ENCODE measurements at places on chromosomes 13 and 19.

DNA sequence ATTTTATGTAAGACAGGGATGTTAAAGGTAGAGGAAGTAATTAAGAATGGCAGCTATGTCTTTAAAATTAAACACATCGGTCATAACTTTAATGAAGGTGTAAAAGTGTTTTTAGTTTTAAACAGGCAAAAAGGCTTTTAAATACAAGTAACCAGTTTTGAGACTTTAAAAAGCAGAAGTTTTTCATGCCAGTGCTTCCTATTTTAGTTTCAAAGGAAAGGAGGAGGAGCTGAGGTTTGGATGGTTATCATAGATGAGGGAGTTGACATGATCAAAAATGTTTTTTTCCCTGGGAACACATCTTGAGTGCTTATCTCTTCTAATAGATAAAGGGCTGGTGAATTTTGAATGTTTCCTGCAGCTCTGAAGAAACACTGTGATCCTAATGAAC, 42.9 kb downstream of the LRCH1 start:
- no peak for DNase-seq

GRCh38 chr13:19766591-19766990, 16.2 kb downstream of the PSPC1 start:
- no peak for DNase-seq

- no peak for DNase-seq
These were observed 17.0 kb downstream of the CATSPERG start for GRCh38 chr19:38352611-38353010.

DNA sequence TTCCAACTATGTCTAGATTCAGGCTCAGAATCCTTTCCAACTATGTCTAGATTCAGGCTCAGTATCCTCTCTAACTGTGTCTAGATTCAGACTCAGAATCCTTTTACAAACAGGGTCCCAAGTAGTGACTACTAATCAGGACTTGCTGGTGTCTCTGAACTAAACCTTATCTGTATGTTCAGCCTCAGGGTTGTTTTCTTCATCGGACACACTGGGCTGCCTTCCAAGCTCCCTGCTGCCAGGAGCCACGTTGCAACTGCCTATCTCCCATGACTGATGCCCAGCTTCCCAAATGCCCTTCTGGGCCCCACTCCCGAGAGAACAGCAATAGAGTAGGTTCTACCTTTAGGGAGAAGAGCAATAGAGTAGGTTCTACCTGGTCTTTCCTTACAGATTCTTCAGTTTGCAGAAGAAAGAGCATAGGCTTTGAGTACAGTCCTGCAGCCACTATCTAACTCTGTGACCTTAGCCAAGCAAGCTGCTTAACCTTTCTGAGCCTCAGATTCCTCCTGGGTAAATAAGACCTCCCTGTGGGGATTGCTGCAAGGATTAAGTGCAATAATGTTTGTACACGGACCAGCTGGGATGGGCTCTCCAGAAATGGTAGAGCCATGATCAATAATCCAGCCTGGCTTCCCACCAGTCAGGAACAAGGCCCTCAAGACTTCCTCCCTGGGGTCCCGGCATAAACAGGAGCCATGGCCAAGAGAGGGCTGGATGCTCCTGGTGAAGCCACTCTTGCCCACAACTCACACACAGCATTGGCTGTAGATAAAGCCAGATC, 61.5 kb downstream of the ZIC5 start:
- no peak for DNase-seq

- no peak for DNase-seq
These were observed 27.5 kb downstream of the CERS1 start for GRCh38 chr19:18868380-18869022.

GRCh38 chr13:46297361-46297811, 85.7 kb downstream of the LRRC63 start:
- DNase-seq, result peak; percentile 37

DNA sequence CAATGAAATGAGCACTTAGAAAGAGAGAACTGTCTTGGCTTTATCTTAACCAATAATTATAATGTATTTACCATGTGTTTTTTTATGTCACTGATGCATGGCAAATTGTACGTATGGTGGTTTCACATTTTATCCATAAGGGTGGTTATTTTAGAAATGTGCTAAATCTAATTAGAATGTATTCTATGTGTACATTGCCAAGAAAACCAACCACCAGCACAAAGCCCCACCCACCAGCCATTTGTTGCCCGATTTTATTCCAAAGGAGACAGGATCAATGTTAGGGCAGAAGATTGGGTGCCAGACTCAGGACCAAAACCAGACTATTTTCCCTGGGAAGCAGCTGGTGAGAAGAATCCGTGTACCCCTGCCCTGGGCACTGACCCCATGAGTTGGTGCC, 63.0 kb upstream of the SOX1 start:
- DNase-seq, result no peak

DNA sequence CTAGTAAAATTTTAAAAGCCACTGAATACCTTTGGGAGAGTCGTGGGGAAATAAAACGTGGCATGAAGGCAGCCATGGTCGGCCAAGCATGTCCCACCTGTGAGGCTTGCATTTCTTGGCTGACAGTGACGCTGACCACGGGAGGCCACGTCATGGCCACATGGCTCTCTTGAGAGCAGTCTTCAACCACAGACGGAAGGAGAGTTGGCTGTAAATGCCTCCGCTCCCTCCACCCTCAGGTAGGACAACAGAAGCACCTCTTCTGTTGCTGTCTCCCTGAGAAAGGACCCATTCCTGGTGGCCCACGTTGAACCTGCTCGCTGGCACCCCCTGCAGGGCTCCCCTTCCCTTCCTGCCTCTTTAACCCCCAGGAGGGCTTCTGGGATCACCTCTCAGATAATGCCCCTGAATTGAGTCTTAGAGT, 10.6 kb upstream of the LRRC25 start:
- no peak for DNase-seq

DNA sequence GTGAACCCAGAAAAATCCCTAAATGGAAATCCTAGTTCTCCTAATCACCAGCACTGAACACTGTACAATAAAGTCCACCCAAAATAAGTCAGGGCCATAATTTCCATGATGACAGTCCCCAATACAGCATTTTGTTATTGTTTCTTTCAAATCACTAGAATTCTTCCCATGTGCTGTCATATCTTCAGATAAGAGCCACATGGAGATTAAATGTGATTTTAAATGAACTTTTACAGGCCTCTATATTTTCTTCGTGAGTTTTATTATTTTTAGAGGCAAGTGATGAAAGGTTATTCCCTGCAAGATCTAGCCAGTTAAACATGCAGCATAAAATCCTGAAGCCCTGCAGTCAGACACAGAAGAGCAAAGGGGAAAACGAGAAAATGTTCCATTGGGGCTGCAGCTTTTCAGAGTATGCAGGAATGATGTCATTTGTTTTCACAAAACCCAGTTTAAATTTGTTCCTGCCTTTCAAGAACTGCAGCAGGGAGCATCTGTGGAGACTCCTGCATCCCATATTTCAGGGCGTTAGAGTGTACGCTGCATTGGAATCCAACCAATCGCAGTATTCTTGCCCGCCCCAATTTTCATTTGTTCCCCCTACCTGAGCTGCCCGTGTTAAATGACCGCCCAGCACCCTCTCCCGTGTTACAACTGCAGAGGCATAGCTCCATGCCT, 167.2 kb upstream of the KLF12 start:
- DNase-seq, result no peak

GRCh38 chr13:59444210-59444857, 719.4 kb downstream of the DIAPH3 start:
- DNase-seq, result no peak

GRCh38 chr13:101624210-101624922, 171.9 kb downstream of the ITGBL1 start:
- DNase-seq, result no peak

- DNase-seq, result no peak
These were observed 588.9 kb downstream of the KCTD12 start for GRCh38 chr13:76297331-76297730.

GRCh38 chr19:34540811-34541557, 59.4 kb downstream of the WTIP start:
- no peak for DNase-seq

DNA sequence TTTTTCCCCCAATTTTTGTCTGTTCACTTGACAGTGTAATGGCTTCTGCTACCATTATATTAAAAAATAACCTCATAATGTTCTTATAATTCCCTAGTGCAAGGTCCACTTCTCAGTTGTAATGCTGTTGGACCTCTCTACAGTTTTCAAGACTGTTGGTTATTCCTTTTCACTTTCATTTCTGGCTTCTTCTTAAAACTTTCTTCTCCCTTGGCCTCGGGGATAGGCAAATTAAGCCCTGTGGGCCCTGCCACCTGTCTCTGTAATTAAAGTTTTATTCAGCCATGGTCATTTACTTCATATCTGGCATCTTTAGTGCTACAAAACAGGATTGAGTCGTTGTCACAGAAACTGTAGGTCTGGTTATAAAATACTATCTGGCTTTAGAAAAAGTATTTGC, 313.5 kb downstream of the KLF12 start:
- DNase-seq, result no peak

- DNase-seq, result no peak
These were observed 683 bp upstream of the DIRAS1 start for GRCh38 chr19:2721570-2722540.

DNA sequence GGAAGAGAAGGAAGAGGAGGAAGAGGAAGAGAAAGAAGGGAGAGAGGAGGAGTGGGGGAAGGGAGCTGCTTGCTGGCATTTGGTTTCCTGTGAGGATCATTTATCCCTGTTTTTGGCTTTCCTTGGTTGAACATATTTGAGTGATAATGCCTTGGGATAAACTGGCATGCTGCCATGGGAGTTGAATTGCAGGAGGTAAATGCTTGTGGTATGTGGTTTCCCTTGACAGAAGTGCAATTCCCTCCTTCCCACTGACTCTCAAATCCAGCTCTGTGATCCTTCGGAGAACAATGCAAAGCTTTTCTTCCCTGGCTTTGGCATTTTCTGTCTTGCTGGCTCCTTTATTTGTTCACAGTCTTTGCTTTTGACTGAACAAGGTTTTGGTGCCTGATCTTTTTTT, 27.2 kb upstream of the CBY2 start:
- peak; percentile 91 for DNase-seq

DNA sequence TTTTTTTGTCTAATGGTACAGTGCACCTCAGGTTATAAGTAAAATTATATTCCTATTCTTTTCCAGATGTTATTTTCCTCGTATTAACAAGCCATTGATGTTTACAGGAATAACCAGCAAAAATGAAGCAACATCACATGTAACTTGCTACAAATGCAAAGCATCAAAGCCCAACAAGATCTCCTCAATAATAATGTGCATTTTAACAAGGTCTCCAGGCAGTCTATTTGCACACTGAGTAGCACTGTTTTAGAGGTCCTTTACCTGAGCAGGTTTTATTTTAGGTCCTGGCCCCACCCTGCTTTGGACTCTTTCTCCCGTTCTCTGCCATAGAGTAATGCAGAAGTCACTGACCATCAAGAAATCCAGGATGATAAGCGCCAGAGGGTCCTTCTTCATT, 298.4 kb downstream of the FGF14 start:
- no peak for DNase-seq

- no peak for DNase-seq
These were observed 253.6 kb upstream of the MAB21L1 start for GRCh38 chr13:35729926-35730627.

DNA sequence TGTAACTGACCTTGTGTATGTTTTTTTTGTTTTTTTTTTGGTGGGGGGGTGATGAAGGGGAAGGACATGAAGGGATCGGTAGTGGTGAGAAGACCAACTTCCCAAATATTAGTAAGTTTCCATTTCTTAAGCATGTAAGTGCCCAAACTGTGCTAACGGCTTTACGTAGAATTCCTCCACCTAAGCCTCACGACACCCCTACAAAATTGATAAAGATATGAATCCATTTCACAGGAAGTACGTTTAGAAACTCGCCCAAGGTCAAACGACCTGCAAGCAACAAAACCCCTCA, 649 bp downstream of the UQCRFS1 start:
- DNase-seq, result no peak

DNA sequence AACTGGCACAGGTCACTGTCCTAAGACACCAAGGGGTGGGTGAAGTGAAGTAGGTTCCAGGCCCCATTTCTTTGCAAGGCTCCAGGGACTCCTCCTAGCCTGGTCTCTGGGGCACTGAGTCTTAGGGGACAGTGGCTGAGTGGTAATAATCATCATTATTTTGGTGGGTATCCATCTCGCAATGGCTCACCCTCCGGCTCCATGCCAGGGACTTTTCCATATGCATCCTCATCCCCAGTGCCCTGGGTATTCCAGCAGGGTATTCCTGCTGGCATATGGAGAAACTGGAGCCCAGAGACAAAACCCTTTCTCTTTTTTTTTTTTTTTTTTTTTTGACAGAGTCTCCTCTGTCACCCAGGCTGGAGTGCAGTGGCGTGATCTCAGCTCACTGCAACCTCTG, 2.5 kb downstream of the PDE4A start:
- no peak for DNase-seq

DNA sequence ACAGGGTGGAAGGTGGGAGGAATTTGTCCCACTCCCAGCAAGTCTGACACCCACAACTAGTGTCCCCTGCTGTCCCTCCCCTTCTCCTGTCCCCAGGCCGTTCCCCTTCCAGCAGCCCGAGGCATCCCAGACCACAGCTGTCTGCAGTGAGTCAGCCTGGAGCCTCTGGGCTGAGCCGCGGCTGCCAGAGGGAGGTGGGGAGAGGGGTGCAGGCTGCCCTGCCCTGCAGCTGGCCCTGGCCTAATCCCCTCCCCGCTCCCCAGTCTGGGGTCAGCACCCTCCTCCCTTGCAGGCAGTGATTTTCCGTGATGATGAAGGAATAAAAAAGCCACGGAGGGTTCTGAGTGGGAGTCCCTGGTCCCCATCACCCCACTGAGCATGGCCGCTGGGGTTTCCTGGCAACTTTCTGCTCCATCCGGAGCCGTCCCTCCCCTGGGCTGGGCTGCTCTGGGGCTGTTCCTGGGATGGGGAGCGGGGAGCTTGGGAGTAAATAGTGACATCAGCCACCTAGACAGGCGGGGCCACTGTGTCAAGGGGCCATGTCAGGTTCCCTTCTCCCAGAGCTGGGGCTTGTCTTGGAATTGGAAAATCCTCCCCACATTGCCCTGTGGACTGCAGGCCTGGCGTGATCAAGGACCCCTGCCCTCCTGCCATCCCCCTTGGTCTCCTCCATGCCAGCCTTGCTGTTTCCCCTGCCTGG, 16.8 kb downstream of the SPC24 start:
- peak; percentile 83 for DNase-seq

GRCh38 chr19:13757805-13758772, 6.2 kb upstream of the MRI1 start:
- no peak for DNase-seq

GRCh38 chr13:34868733-34869132, 73.3 kb upstream of the NBEA start:
- no peak for DNase-seq

Data from AG10803 (cell line).